Hematopoietic multipotent progenitor cell (in vitro differentiated cells): ENCODE measurements at places on chromosomes 1 and 21.

GRCh38 chr1:71081697-71082080 lies 854 bp upstream of the ZRANB2 start:
- no peak for DNase-seq

- no peak for DNase-seq
Measured at GRCh38 chr1:35180776-35181374, 12.1 kb downstream of the SFPQ start.

GRCh38 chr1:240987928-240988327 lies 369.1 kb downstream of the RGS7 start:
- DNase-seq: no peak

DNA sequence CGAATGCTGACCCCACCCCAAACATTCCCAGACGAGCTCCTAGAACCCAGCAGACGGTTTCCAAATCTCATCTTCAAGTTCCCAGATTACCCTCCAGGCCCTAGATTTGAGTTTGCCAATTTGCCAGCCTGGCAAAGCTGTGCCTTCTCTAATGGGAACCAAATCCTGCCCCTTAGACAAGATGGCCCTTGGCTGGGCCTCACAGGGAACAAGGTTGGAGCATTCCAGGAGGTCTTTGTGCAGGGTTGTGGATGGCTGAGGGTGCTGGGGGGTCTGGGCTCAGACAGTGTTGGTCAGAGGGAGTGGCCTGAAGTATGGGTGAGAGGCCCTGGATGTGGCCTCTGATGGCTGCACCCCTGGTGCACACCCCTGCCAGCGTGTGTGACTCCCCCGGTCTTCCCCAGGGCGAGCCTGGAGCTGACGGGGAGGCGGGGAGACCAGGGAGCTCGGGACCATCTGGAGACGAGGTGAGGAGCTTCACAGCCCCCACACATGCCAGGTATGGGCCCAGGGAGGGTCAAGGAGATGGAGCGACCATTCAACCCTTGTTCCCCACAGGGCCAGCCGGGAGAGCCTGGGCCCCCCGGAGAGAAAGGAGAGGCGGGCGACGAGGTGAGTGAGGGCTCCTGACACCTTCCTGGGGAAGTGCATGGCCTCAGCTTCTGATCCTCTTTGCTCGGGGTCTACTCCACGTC lies 10.2 kb downstream of the COL6A1 start:
- DNase-seq: no peak

GRCh38 chr21:45905196-45905595 lies 76.4 kb upstream of the COL6A1 start:
- no peak for DNase-seq

DNA sequence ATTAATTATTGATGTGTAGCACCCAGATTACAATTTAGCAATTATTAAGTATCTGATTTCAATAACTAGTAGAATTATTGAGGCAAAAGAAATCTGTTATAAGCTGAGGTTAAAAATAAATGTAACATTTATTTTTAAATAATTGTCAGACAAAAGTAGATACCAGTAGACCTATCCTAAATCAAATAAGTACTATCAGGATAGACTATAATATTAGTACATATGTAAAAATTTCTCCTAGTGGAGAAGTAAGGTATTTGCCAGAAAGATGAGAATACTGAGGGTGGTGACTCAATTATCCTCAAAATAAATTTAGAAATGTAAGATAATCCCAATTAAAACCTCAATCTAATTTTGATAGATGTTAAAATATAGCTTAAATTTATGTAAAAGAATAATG lies 377.8 kb upstream of the CHRM3 start:
- DNase-seq: no peak

GRCh38 chr1:35047188-35047858 lies 15.6 kb upstream of the ZMYM6 start:
- DNase-seq: no peak

- DNase-seq: no peak
Measured at GRCh38 chr1:224276771-224277487, 53.0 kb downstream of the NVL start.

GRCh38 chr21:36065497-36066036 lies 4.3 kb upstream of the CBR1 start:
- DNase-seq: no peak
